Thymus (tissue), 14 donors: ENCODE measurements at places on chromosomes 5 and 9. TPM values are rescaled to one million over a fixed set of nuclear protein-coding genes. Genes with fewer than 3 reads are reported as not detected.

DNA sequence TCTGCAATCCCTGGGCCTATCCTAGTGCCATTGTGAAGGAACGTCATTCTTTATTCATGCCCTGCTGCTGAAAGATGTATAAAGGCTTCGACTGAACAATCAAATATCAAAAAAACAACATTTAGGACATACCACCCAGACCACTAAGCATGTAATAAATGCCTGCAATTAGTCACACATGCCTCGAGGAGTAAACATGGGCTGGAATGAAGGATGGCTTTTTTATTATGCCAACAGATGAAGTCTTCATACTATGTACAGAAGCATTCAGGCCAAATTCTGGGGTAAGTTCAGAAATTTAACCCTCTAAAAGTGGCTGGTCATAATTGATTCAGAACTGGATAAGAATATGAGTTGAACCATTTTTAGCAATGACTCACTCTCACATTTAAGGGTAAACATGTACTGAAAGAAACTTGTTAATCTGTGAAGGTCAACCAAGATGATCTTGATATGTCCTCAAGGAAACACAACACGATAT lies 38.1 kb downstream of the FAM240B start:
- no peak overlapping the region for H3K27ac ChIP-seq
- H3K4me3 ChIP-seq: no peak overlapping the region
- H3K36me3 ChIP-seq: no peaks in the 10 kb centered on the region
- H3K4me1 ChIP-seq: no peaks in the 10 kb centered on the region

DNA sequence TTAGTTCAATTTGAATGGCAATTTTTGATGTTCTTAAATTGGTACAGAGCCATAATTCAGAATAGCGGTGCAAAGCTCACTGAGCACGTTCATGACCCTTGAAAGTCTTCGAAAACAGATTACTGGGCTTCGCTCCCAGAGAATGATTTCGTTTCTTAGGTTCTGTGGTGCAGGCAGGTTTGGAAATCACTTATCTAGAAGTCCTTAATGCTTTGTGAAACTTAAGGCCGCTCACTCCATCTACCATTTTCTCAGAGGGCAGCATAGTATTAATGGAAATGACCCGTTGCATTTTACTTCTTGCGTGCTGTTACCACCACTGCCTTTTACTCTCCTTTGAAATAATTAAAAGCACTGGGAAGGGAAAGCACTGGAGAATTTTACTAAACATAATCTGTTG lies 2.9 kb upstream of the MAT2B start:
- H3K27me3 ChIP-seq: no peaks in the 10 kb centered on the region
- DNase-seq: no peak
- H3K36me3 ChIP-seq: no peaks in the 10 kb centered on the region

The IFNB1 gene
- 0.05 TPM for total RNA-seq

The PDE4D gene
- 30.3 TPM for total RNA-seq

DNA sequence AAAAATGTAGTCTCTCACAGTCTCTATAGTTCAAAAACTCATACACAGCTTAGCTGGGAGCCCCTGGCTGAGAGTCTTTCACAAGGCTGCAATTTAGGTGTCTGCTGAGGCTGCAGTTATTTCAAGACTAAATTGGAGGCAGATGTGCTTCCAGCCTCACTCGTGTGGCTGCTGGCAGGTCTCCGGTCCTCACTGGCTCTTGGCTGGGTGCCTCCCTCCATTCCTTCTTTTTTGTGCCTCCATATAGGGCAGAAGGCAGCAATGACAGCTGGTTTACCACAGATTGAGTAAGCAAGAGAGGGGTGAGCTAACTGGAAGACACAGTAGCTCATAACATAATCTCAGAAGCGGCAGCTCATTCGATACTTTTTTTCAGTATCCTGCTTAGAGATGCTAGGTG lies 2167.7 kb upstream of the WWC1 start:
- no peaks in the 10 kb centered on the region for H3K36me3 ChIP-seq
- H3K27ac ChIP-seq: no peak overlapping the region
- no peaks in the 10 kb centered on the region for H3K27me3 ChIP-seq
- H3K4me1 ChIP-seq: no peaks in the 10 kb centered on the region
- H3K4me3 ChIP-seq: no peak overlapping the region

DNA sequence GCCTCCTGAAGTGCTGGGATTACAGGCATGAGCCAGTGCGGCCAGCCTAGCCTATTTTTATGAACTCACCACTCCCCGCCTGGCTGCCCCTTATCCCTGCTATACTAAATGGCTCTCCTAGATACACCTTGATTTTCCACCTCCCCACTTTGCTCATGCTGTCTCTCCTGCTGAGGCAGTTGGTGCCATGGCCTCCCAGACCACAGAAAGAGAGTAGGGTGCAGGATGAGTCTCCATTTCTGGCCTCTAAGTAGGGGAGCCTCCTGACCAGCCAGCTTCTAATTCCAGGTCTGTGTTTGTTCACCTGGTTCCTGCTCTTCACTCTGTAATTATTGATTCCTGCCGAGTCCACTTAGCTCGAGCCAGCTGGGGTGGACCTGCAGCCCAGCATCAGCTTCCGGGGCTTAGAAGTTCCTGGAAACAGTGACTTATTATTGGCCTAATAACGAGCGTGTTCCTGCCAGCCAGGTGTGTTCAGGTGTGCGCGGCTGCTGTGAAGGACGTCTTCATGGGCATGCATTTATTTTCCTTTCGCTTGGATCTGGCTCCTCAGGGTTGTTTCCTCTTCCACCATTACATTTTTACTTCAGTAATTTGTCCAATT lies 34.0 kb downstream of the ZNF618 start:
- no peaks in the 10 kb centered on the region for H3K36me3 ChIP-seq
- no peaks in the 10 kb centered on the region for H3K27me3 ChIP-seq
- peaks cover 13% of the 10 kb centered on the region for H3K4me1 ChIP-seq
- no peak overlapping the region for H3K4me3 ChIP-seq

- DNase-seq: no peak
- H3K4me1 ChIP-seq: no peaks in the 10 kb centered on the region
- no peaks in the 10 kb centered on the region for H3K27me3 ChIP-seq
- H3K36me3 ChIP-seq: no peaks in the 10 kb centered on the region
- H3K4me3 ChIP-seq: no peak overlapping the region
Observed at GRCh38 chr5:35182486-35182885, 47.8 kb downstream of the PRLR start.

The DMRT3 gene
- total RNA-seq: 0.05 TPM

The ADAM19 gene
- 13.2 TPM for total RNA-seq

GRCh38 chr9:127229691-127230417 lies 34.7 kb upstream of the GARNL3 start:
- H3K4me1 ChIP-seq: peaks cover 5% of the 10 kb centered on the region
- H3K27ac ChIP-seq: no peak overlapping the region
- H3K4me3 ChIP-seq: no peak overlapping the region
- H3K36me3 ChIP-seq: no peaks in the 10 kb centered on the region

DNA sequence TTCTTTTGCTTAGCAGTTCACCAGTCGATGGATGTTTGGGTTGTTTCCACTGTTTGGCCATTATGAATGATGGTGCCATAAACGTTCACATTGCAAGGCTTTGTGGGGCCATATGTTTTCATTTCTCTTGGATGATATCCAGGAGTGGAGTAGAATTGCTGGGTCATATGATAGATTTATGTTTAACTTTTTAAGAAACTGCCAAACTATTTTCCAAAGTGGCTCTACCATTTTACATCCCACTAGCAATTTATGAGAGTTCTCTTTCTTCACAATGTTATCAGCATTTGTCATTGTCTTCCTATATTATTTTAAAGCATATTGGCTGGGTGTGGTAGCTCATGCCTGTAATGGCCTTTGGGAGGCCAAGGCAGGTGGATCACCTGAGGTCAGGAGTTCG lies 5.2 kb downstream of the GPR107 start:
- H3K27ac ChIP-seq: no peak overlapping the region
- H3K4me1 ChIP-seq: peaks cover 9% of the 10 kb centered on the region
- DNase-seq: no peak
- peaks cover 23% of the 10 kb centered on the region for H3K36me3 ChIP-seq
- no peaks in the 10 kb centered on the region for H3K27me3 ChIP-seq
- no peak overlapping the region for H3K4me3 ChIP-seq

DNA sequence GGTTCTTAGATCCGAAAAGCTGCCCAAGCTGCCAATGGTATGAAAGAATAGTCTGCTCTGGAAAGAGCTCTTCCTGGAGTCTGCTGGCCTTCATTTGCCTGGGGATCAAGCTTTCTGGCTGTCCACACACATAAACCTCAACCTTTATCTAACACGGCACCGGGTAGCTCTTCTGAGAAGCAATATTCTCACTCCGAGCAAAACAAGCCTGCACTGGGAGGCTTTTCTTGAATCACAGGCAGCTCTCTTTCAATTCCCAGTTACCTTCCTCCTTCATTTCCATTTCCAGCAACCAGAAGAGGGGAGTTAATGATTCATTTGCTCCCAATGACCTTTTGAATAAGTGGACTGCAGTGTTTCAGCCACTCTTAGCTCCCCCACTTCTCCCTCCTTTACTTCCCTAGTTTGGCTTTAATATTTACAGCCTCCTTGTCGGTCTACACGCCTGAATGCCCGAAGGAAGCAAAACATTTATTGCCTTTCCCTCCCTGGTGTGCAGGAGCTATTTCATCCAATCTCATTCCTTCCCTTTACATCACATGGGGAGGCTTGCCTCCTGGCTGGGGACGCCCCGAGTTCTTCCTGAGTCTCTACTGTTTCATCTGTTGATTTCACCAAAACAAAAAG lies 187.1 kb downstream of the ARHGEF28 start:
- H3K27ac ChIP-seq: peak overlapping the region; percentile 19
- peaks cover 11% of the 10 kb centered on the region for H3K27me3 ChIP-seq
- no peak overlapping the region for H3K4me3 ChIP-seq
- H3K36me3 ChIP-seq: no peaks in the 10 kb centered on the region

The SPAG8 gene
- 3.1 TPM for total RNA-seq

DNA sequence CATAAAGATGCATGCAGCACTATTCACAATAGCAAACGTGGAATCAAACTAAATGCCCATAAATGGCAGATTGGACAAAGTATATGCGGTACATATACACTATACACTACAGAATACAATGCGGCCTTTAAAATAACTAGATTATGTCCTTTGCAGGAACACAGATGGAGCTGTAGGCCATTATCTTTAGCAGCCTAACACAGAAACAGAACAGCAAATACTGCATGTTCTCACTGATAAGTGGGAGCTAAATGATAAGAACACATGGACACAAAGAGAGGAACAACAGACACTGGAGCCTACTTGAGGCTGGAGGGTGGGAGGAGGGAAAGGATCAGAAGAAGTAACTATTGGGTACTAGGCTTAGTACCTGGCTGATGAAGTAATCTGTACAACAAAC lies 758.2 kb downstream of the TLE1 start:
- DNase-seq: no peak
- no peaks in the 10 kb centered on the region for H3K36me3 ChIP-seq
- H3K27ac ChIP-seq: no peak overlapping the region
- no peaks in the 10 kb centered on the region for H3K4me1 ChIP-seq
- no peaks in the 10 kb centered on the region for H3K27me3 ChIP-seq
- H3K4me3 ChIP-seq: no peak overlapping the region

The GRXCR2 gene
- 0.05 TPM for total RNA-seq

The FAM200C gene
- total RNA-seq: 4.1 TPM

The ADAMTSL1 gene
- 2.3 TPM for total RNA-seq

- H3K36me3 ChIP-seq: no peaks in the 10 kb centered on the region
- no peaks in the 10 kb centered on the region for H3K4me1 ChIP-seq
- no peaks in the 10 kb centered on the region for H3K27me3 ChIP-seq
- no peak overlapping the region for H3K4me3 ChIP-seq
- no peak for DNase-seq
- no peak overlapping the region for H3K27ac ChIP-seq
Observed at GRCh38 chr5:74179701-74180100, 460.8 kb downstream of the ENC1 start.

DNA sequence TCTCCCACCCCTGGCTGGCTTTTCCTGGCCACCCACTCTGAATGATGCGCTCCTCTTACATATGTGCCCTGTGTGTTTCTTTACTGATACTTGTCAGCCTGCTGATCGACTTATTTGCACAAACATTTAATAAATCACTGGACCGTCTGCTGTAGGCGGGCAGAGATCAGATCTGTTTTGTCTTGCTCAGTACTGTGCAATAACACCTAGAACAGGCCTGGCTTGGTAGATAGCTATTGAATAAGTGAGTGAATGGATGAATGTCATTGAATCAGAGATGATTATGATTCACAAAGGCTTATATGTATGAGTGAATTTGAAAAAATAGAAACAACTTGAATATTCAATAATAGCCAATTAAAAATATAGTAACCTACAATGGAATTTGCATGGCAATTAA lies 165.1 kb downstream of the RGS3 start:
- no peaks in the 10 kb centered on the region for H3K4me1 ChIP-seq
- H3K27ac ChIP-seq: no peak overlapping the region

DNA sequence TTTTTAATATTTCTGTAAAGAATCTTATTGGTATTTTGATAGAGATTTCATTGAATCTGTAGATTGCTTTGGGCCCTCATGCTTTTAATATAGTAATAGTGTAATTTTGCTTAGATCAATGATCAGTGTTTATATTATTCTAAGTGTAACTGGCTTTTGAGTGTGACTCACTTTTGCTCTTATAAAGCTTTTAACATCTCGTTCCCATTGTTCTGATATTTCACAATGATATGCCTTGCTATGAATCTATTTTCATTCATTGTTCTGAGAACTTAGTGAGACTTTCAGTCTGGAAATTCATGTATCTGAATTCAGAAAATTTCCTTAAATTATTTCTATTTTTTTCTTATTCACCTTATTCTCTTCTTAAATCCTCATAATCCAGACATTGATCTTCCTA lies 13.5 kb upstream of the MAMDC2 start:
- no peak overlapping the region for H3K4me3 ChIP-seq
- H3K27me3 ChIP-seq: no peaks in the 10 kb centered on the region
- no peaks in the 10 kb centered on the region for H3K4me1 ChIP-seq
- H3K36me3 ChIP-seq: no peaks in the 10 kb centered on the region
- DNase-seq: no peak

The NUP188 gene
- total RNA-seq: 22.0 TPM
